ENCODE measurements at places on chromosomes 16 and 17.

GRCh38 chr16:10824111-10824893, 5.7 kb upstream of the TVP23A start:
- DNase-seq = no peak

GRCh38 chr16:6204945-6205344, 1107.3 kb upstream of the EEF2KMT start:
- DNase-seq = no peak

GRCh38 chr17:82031303-82031884, at the start of gene RAC3:
Gene RAC3, plus strand, starts transcription at chr17:82031678. Its CDS starts 84 bp downstream, at chr17:82031762.
- DNase-seq = no peak

DNA sequence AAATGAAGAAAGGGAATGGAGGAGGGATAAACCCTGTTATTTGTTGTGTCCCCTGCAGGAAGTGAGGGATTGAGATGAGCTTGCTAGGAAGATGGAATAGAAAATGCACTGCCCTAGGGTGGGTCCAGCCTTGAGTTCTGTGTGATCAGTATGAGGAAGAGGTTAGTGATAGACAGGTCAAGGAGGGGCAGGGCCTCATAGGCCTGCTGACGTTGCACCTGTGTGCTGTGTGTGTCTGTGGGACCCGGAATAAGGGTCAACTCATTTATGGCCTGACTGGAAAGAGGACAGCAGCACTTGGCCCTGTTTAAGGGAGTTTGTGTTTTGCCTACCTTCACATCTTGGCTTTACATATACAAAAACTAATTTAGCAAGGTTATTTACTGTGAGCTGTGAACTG, 26.3 kb downstream of the DEF8 start:
- no peak for DNase-seq

DNA sequence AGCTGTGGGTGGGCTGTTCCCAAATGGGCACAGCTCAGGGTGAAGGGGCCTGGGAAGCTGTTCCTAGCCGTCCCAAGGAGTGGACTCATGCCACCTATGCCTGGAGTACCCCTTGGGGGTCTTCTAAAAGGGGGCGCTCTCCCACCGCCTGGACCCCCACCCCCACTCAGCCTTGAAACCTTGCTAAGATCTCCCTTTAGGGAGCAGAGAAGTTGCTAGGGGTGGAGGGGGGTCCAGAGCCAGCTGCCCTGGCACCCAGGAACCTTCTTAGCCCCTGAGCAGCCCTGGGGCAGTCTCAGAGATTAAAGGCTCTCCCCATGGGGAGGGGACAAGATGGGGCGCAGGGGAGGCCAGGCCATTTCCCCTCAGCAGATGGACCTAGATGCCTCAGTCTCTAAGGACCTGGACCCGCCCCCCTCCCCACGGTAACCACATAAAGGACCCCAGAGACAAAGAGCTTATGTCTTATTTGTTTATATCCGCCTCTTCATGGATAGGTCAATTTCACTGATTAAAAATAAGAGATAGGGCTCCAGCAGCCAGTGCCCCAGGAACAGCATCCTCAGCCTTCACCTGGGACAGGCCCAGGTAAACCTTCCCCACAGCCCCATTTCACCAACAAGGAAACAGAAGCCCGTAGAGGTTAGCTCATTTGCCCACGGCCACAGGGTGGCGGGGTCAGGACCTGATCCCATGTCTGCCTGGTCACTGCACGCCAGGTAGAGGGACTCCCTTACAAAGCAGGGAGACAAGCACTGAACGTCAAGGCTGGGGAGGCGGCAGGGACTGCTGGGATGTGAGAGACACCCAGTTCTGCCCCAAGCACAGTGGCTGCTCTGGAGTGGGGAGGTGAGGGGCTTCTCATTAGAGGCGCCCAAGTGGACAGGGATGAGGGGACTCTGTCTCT, 3.4 kb downstream of the MTSS2 start:
- no peak for DNase-seq

DNA sequence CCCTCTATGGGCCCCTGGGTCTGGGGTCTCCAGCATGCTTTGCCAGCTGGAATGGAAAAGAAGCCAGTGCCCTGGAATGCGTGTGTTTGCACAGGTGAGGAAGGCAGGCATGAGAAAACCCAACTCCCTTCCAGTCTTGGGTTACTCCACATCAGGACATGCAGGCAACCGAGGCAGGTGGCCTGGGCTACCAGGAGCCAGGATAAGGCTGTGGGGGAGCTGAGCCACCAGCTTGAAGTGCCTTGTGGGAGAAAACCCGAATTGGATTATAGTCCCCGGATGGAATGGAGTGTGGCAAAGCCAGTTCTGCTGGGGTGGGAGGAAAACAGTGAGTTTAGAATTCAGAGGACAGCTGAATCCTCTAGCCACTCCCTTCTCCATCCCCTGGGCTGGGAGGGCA, 7.2 kb downstream of the SRCIN1 start:
- DNase-seq = peak; percentile 38

GRCh38 chr16:53183442-53183841, 128.7 kb downstream of the CHD9 start:
- DNase-seq = no peak

- DNase-seq = no peak
Measured at GRCh38 chr17:1970843-1971384, 54.2 kb downstream of the RTN4RL1 start.

GRCh38 chr16:73298562-73298961, 250.6 kb upstream of the ZFHX3 start:
- DNase-seq = no peak

- no peak for DNase-seq
Measured at GRCh38 chr16:68190736-68191510, 45.0 kb downstream of the ESRP2 start.

GRCh38 chr17:49552070-49552751, 23.5 kb upstream of the NXPH3 start:
- no peak for DNase-seq

GRCh38 chr17:64343833-64344637, 46.6 kb downstream of the PECAM1 start:
- DNase-seq = no peak

DNA sequence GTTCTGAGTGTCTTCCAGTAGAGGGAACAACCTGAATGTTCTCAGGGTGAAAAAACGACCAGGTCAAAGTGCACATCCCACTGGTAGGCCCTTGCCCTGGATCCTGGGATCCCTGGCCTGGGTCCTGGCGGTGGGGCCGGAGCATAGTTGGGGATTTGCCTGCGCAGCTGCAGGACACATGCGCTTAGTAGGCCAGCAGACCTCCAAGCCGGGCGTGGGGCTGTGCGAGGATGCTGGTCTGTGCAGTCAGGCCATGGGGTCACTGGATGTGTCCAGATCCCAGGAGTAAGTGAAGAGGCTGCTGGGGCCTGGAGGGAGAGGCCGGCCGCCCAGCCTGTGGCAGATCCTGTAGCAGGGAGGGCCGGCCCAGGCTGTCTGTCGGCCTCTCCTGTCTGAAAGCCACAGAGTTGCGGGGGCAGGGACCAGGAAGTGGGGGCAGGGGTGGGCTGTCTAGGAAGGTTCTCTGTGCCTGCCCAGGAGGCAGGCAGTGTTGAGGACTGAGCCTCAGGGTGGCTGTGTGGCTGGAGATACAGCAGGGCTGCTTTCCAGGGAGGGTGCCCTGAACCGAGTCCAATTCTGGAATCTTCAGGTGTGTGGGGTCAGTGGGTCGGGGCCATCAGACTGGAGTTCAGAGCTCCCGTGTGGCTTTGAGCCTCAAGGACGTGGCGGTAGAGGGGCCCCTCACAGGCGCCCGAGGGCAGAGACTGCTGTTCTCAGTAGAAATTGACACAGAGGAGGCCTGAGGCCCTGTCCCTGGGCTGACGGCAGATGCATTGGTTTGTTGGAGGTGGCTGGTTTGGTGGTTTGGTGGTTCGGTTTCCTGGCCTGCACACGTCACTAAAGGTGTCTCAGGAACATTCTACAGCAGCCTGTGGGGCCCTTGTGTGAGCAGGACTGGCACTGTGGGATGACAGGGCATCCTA, 17.2 kb upstream of the NUDT16L1 start:
- DNase-seq = no peak

- DNase-seq = no peak
Measured at GRCh38 chr17:15086776-15087295, 178.3 kb downstream of the PMP22 start.

- DNase-seq = no peak
Measured at GRCh38 chr16:6725634-6726331, 606.9 kb upstream of the RBFOX1 start.

- no peak for DNase-seq
Measured at GRCh38 chr16:27781195-27781524, 231.2 kb downstream of the KATNIP start.

- DNase-seq = no peak
Measured at GRCh38 chr17:69418535-69418934, 4.0 kb downstream of the MAP2K6 start.

DNA sequence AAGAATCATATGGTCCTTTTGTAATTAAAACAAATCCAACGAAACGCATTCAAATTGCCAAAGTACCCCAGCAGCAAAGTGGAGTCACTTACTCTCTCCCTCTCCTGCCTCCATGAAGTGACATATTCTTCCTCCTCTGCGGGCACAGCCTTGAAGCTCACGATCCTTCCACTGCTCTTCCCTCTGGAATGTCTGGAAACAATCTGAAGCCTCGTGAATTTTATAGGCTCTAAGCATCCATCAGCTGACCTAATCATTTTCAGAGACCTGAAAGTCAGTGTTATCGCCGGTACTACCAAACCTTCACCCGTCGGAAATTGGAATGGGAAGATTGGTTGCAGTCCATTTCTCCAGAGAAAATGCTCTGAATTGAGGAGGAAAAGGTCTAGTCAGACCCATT, 134.5 kb upstream of the FOXF1 start:
- no peak for DNase-seq

GRCh38 chr17:58207451-58207850, 11.6 kb downstream of the MKS1 start:
- no peak for DNase-seq

GRCh38 chr17:71423871-71424546, 696.8 kb upstream of the SOX9 start:
- DNase-seq = no peak

DNA sequence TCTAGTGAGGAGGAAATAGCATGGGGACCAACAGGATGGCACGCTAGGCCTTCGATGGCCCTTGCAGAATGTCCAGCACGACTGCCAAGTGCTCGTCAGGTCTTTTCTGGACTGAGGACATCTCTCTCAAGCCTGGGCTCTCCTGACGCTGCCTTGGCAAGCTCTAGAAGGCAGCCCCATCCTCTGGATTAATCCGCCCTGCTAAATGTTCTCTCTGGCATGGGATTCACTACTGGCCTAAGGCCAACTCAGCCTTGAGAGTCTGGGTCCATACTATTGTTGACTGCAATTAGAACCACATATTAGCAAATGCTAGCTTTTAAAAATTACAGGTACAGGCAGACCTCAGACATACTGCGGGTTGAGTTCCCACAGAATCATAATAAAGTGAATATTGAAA, 2.5 kb upstream of the CEP295NL start:
- no peak for DNase-seq

DNA sequence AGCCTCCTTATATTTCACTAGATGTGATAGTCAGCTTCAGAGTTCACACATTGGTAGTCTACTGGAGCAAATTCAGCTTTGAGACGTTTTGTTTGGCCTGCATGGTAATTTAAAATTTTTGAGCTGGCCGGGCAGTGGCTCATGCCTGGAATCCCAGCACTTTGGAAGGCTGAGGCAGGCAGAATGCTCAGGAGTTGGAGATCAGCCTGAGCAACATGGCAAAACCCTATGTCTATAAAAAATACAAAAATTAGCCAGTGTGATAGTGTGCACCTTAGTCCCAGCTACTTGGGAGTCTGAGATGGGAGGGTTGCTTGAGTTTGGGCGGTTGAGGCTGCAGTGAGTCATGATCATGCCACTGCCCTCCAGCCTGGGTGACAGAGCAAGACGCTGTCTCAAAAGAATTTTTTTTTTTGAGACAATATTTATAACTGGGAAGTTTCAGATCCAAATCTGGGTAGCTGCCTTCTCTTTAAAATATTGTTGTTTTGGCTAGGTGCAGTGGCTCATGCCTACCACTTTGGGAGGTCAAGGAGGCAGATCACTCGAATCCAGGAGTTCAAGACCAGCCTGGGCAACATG, 4.8 kb upstream of the BLMH start:
- no peak for DNase-seq

- no peak for DNase-seq
Measured at GRCh38 chr17:17398188-17398942, 78.4 kb upstream of the MED9 start.

GRCh38 chr16:12573730-12574383, 229.8 kb downstream of the CPPED1 start:
- DNase-seq = no peak

- DNase-seq = no peak
Measured at GRCh38 chr17:82956146-82956725, 116.4 kb upstream of the ZNF750 start.

- DNase-seq = peak; percentile 78
Measured at GRCh38 chr17:7579001-7579833, at the start of gene CD68. Gene CD68, plus strand, starts transcription at chr17:7579638. Its CDS starts 40 bp downstream, at chr17:7579678.

GRCh38 chr17:50106393-50107131, 11.4 kb downstream of the PDK2 start:
- no peak for DNase-seq

GRCh38 chr16:63921737-63922295, 1200.0 kb downstream of the CDH11 start:
- DNase-seq = no peak

DNA sequence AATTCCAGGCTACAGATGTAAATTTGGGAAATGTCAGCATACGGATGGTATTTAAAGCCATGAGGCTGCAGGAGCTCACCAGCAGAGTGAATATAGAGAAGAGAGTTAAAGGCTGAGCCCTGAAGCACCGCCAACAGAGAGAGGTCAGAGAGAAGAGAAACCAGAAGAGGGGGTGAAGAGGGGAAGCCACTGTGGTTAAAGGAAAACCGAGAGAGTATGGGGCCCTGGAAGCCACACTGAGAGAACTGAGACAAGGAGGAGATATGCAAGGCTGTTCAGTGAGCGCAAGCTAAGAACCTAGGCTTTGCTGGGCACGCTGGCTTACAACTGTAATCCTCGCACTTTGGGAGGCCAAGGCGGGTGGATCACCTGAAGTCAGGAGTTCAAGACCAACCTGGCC, 24.6 kb downstream of the COPRS start:
- DNase-seq = peak; percentile 48

DNA sequence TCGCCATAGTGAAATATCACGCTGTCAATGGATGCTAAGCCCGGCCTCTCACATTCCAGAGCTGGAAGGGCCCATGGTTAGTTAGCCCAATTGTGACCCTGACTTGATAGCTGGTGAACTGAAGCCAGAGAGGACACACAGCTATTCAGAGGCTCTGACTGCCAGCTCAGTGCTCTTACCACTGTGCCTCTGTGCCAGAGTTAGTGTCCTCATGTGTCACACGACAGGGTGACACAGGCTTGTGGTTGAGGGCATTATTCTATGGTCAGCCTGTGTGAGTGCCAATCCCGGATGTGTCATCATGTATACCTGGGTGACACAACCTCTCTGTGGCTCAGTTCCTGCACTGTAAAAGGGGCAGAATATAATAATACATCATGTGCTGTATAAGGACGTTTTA, 2.5 kb upstream of the MT1X start:
- no peak for DNase-seq
